Right lobe of liver (tissue), 6 donors: ENCODE measurements at places on chromosomes 5 and 9. TPM values are rescaled to one million over a fixed set of nuclear protein-coding genes. Genes with fewer than 3 reads are reported as not detected.
A peak's percentile ranks its signal among the peaks of the same experiment; 100 is the strongest.

DNA sequence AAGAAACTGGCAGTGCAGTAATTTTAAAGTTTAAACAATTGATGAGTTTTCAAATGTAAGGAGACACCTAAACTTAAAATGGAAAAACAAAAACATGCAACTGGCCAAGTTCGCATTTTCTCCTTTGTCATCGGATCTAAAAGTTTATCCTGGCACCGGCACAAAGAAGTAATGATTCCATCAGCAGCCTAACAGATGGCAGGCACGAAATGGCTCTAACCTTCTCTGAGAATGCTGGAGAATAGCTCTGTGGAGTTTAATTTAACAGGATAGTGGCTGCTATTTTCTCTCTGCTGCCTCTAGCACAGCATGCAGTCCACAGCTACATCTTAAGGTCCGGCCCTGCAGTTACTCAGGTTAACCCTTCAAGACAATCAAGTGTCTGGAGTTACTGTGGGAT, 82.2 kb downstream of the PRELID2 start:
- no peak for DNase-seq

The CBY3 gene
- total RNA-seq, result not detected

The IFNK gene
- not detected for total RNA-seq

DNA sequence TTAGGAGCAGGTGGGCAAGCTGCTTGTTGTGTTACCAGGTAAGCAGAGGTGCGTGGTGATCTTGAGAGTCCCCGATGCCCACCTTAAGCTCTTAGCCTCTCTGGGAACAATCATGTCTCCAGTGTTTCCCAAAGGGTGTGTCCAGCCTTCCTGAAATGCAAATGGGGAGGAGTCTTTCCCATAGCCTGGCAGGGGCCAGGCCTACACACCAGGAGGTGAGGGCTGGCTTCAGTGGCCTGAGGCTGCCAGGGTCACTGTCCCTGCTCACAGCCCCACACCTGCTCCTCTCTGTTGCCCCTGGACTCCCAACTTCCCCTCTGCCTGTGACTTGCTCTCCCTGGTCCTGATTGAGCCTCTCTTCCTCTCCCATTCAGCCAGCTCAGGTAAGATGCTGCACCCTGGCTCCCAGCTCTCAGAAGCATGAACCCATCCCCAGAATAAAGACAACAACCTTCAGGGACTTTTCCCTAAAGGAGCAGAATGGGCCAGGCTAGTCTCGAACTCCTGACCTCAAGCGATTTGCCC, 65.7 kb upstream of the PHYKPL start:
- no peak for DNase-seq

The C5orf58 gene
- total RNA-seq, result not detected

The PLAC8L1 gene
- total RNA-seq, result not detected

The TOR4A gene
- total RNA-seq, result 2.9 TPM

The TMEM171 gene
- total RNA-seq, result 2.9 TPM

The ORM1 gene
- total RNA-seq, result 28,471 TPM

- DNase-seq, result no peak
Measured at GRCh38 chr5:175215906-175216305, 228.1 kb downstream of the DRD1 start.

DNA sequence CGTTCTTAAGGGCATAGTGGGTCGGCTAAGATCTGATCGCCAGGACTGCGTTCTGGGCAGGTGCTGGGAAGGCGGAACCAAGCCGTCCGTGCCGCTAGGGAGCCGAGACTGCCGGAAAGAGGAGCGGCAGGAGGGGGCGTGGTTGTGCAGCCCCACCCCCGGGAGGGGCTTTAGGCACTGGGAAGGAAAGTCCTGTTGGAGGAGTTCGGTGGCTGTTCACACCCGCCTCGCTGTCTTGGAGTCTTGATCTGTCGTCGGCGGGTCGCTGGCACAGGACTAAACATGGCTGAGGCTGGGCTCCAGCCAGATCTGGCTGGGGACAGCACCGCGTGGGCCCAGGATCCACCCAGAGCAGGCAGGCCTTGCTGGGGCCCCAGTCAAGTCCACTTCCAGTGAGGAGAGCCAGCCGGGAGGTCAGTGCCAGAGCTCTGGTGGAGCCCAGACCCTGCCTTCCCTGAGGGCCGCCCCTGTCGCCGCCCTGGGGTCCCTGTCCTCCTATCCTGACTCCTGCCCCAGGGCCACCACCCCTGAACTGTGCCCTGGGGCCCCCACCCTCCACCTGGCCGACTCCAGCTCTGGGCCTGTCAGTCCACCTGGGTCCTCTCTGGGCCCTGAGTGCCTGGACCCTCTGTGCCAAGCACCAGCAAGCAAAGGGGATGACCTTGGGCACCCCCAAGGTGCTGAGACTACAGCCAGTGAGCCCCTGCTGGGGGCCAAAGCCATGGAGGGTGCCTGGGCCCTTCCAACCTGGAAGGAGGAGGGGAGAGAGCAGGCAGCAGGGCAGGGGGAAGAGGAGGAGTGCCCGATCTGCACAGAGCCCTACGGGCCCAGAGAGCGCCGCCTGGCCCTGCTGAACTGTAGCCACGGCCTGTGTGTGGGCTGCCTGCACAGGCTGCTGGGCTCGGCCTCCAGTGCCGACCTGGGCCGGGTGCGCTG, 4.5 kb downstream of the RNF208 start:
- no peak for DNase-seq

GRCh38 chr9:13269589-13270452, 9.7 kb downstream of the MPDZ start:
- DNase-seq, result no peak

DNA sequence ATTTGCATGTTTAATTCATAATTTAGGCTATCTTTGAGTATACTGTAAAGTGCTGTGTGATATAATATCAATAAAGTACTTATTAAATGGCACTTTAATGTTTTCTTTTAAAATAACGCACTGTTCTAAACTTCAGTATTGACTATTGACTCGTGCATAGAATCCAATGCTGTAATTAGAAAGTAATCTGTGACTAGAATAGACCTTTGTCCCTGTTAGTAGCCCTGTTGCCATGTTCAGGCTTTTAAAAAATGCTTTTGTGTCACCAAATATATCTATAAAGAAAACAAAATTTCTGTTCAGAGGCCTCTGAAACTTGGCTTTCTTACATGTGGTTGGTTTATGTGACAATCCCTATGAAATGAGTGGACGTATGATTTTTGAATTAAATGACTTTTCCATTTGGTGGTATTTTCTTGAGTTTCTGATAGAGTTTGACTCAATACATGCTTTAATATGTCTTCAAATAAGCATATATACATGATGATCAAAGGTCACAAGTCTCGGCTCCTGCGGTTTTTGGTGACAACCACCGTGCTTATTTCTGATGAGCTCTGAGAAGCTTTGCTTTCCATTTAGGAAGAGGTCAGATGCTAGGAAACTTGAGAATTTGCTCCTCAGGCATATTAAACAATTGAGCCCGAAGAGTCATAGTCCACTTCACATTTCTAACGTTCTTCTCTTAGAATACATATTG, 174.7 kb downstream of the NR3C1 start:
- no peak for DNase-seq

GRCh38 chr9:134688661-134689320, 47.2 kb downstream of the COL5A1 start:
- no peak for DNase-seq

DNA sequence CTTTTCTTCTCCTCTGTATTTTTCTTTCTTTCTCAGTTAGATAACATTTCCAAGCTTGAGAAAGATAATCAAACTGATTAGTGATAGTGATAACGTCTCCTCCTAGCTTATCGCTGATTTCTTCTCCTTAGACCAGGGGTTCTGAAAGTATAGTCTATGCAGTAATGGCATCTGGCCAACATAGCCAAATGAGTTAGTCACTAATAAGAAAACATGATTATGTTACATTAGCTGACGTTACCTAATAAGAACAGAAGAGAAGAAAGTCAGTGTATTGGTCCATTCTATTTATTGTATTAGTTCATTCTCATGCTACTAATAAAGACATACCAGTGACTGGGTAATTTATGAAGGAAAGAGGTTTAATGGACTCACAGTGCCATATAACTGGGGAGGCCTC, 111.2 kb downstream of the STRBP start:
- DNase-seq, result no peak

The GPRIN1 gene
- 0.05 TPM for total RNA-seq

GRCh38 chr5:66617226-66617861, 21.2 kb downstream of the MAST4 start:
- DNase-seq, result no peak

GRCh38 chr9:23686896-23687295, 139.1 kb downstream of the ELAVL2 start:
- no peak for DNase-seq

The GFI1B gene
- total RNA-seq, result 0.24 TPM

- DNase-seq, result no peak
Measured at GRCh38 chr5:152994033-152994680, 496.3 kb upstream of the GRIA1 start.

DNA sequence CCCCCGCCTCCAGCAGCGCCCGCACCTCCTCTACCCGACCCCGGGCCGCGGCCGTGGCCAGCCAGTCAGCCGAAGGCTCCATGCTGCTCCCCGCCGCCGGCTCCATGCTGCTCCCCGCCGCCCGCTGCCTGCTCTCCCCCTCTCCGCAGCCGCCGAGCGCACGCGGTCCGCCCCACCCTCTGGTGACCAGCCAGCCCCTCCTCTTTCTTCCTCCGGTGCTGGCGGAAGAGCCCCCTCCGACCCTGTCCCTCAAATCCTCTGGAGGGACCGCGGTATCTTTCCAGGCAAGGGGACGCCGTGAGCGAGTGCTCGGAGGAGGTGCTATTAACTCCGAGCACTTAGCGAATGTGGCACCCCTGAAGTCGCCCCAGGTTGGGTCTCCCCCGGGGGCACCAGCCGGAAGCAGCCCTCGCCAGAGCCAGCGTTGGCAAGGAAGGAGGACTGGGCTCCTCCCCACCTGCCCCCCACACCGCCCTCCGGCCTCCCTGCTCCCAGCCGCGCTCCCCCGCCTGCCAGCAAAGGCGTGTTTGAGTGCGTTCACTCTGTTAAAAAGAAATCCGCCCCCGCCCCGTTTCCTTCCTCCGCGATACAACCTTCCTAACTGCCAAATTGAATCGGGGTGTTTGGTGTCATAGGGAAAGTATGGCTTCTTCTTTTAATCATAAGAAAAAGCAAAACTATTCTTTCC, 19.3 kb downstream of the CDKN2A start:
- DNase-seq, result peak; percentile 56

- DNase-seq, result no peak
Measured at GRCh38 chr5:37844009-37844408, 4.2 kb upstream of the GDNF start.

- no peak for DNase-seq
Measured at GRCh38 chr5:152549709-152550108, 144.6 kb upstream of the NMUR2 start.

DNA sequence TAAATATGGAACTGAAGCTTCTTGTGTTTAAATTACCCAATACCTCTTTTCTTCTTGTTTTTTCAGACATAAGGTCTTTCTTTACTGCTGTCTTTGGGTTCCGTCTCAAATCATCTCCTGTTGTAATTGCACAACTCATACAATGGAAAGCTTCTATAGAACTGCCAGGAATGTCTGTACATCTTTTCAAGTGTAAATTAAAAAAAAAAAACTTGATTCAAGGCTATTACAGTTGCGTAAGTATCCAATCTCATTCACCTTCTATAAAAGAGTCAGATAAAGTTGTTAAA, 243.5 kb downstream of the ICE1 start:
- no peak for DNase-seq

GRCh38 chr5:146357126-146357525, 18.5 kb downstream of the POU4F3 start:
- DNase-seq, result no peak

DNA sequence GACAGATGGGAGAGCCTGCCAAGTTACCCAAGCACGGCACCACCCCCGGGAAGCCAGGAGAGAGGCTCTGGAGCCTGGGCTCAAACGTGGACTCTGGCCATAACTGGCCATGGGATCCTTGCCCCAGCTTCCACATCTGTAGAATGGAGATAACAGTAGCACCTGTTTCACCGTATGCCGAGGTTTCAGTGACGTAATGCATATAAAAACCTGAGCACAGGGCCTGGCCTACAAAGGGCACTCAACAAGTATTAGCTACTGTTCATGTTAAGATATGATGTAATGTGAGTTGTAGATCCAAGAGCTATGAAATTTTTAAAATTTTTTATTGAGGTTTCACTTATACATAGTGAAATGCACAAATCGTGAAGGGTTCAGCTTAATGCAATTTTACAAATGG, 82.2 kb upstream of the BARHL1 start:
- no peak for DNase-seq

GRCh38 chr5:172833686-172834414, at the start of gene ERGIC1:
ERGIC1 (plus strand) TSS chr5:172834251; CDS start chr5:172834414, 163 bp downstream.
- peak; percentile 95 for DNase-seq

The IL7R gene
- 7.4 TPM for total RNA-seq

The DDX4 gene
- total RNA-seq, result not detected

DNA sequence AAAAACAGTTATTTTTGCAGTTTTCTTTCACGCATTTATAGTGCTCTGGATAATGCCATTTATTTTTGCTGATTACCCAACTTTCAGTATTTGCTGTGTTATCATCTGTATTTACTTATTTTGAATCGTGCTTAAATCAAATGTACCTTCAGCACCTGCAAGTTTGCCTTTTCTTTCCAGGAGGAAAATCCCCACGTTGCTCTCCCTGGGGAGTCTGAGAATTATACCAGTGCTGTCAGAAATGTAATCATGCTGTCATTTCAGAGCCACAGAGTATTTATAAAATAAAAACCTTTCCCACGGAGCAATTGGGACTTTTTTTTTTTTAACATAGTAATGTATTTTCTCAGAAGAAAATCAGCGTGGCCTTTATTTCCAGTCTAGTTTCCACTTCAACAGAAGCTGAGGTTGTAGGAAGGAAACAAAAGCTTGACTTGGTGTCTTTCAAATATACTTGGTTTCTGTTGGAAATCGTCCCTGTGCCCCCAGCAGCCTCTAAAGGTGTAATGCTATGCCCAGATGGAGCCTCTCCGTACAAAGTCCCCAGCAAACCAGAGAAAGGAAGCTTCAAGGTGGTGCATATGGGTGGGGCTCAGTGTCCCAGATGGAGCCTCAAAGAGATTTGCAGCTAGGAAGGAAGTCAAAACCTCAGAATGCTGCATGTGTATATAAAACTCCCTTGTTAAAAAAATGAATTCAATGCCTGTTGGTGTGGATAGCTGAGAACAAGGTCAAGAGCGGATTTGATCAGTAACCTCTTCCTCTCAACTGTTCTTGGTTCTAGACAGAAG, 2.1 kb downstream of the GPR150 start:
- DNase-seq, result no peak

DNA sequence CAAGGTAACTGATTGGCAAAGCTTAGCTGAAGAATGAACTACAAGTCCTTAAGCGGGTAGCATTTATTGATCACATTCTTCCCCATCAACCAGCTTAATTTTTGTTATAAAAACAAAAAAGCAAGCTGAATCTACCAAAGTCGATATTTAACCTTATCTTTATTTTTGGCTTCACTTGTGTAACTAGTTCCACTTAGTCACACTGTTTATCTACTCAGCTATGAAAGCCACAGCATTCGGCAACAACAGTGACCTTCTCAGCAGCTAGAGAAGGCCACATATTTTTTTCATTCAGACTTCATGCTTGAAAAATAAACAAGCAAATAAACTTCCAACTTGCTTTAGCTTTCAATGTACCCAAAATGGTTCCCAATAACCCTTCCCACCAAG, 69.4 kb downstream of the KLHL3 start:
- no peak for DNase-seq

GRCh38 chr5:139772089-139772791, 23.4 kb upstream of the PSD2 start:
- no peak for DNase-seq
